Calu3 (cell line): ENCODE measurements at places on chromosomes 4 and X. TPM values are rescaled to one million over a fixed set of nuclear protein-coding genes. Genes with fewer than 3 reads are reported as not detected.

DNA sequence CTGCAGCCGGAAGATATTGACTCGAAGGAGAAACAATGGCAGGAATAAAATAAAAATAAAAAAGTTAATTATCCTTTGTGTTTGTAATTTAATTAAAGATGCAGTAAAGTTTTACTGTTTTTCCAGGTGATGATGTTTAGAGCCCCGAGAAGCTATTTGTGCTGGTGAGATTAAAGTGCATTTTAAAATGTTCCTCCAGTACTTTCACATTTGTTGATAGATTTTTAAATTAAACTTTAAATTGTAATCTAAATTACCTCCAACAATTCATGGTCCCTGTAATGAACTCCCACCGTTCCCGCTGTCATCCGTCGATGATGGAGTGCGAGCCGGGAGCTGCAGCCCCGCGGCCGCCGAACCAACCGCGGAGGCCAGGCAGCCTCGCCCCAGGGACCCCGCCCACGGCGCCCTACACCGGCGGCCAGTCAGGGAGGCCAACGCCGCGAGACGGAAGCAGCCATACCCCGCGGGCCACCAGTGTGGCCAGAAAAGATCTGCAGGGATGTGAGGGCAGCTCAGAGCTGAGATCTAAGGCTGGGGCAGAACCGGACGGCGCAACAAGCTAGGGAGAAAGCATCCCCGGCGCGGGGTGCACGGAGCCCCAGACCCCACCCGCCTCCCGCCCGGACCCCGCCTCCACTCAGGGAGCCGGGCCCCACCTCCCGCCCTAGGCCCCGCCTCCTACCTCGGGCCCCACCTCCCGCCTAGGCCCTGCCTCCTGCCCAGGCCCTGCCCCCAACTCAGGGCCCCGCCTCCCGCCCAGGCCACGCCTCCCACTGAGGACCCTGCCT lies 104.0 kb downstream of the FAM53A start:
- peak; percentile 65 for DNase-seq

DNA sequence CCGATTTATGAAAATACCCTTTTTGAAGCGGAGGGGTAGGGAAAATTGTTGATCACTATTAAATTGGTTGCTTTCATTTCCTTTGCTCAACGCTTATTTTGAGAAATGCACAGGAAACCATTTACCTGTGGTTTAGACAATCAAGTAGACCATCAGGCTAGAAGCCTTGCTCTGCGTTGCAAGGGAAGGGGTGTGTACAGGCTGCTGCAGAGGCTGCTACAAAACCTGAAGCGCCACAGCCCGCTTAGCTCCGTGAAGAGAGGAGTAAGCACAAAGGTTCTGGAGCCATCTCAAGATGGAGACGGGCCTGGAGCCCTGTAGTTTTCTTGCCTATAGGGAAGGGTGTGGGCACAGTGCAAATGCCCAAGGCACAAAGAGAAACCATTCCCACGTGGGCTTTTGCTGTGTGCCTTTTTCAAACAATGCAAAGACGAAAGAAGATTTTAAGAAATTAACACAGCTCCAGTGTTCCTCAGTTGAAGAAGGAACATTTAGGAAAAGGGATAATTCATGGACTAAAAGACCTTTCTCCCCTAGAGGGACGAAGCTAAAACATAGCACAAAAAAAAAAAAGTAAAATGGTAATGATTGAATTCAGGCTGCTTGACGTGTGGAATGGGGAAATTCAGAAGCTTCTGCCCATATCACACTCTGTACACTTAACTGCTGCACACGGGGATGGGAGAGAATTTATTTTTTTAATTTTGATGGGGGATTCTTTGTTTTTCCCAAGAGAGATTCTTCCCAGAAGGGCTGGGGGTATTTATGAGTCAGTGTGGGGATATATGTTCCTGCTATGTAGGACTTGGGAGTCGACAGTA lies 3.5 kb downstream of the TMSB4X start:
- peak; percentile 48 for DNase-seq

- DNase-seq = peak; percentile 28
Observed at GRCh38 chrX:68999356-68999755, 165.9 kb downstream of the PJA1 start.

DNA sequence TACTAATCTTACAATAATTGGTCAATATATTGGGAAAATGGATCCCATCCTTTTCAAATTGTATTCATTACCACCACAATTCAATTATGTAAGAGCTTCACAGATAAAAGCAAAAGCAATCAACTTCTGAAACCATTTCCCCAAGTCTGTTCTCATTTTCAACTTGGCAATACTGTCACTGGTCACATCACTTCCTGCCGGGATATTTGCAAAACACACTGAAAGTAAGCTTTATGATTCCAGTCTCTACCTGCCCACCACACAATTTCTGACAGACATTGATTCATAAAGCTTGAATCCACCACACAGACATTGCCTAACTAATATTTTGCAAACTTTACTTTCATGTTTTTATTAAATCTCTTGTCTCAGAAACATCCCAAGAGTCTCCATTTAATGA lies 53.6 kb downstream of the LIN54 start:
- no peak for DNase-seq

- no peak for DNase-seq
Observed at GRCh38 chr4:182880387-182881356, 36.5 kb downstream of the DCTD start.

DNA sequence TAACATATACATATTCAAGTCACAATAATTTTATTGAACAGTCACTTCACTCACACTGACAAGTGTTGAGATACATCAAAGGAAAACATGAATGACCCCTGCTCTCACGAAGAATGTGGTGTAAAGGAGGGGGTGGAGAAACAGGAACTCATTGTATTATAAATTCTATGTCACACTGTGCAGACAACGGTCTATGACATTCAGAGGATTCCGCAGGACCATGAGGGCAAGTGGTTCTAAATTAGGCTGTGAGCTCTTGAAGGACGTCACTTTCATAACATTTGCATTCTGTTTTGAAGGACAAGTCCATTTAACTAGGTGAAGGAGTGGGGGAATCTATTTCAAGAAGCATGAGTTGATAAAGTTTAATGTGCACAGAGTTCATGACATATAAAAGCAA lies 415.2 kb upstream of the HS3ST1 start:
- no peak for DNase-seq

DNA sequence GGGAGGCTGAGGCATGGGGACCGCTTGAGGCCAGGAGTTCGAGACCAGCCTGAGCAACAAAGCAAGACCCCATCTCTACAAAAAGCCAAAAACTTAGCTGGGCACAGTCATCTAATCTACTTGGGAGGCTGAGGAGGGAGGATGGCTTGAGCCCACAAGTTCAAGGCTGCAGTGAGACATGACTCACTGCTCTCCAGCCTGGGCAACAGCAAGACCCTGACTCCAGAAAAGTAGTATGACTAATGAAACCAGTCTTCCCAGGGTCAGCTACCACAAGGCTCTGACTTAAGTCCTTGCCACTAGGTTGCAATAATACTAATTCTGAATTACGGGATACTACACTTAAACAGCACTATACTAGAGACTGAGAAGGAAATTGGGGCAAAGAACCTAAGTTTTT lies 33.1 kb downstream of the ERVMER34-1 start:
- DNase-seq = no peak

GRCh38 chr4:79673377-79673776 lies 265.3 kb upstream of the GK2 start:
- DNase-seq = no peak

DNA sequence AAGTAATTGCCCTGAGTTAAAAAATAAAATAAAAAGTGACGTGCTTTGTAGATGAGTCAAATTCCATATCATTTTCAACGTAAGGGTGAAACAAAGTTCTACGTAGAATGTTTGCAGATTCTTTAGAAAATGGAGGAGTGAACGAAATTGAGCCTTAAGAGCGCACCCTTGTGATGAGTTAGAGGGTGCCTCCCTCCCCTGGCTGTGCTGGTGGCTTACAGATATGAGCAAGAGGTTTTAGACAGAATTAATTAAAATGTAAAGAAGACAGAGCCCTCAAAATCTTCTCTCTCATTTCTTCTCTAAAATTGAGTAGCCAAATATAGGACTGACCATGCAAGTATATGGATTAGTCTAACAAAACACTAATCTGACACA lies 30.2 kb upstream of the LGI2 start:
- no peak for DNase-seq

DNA sequence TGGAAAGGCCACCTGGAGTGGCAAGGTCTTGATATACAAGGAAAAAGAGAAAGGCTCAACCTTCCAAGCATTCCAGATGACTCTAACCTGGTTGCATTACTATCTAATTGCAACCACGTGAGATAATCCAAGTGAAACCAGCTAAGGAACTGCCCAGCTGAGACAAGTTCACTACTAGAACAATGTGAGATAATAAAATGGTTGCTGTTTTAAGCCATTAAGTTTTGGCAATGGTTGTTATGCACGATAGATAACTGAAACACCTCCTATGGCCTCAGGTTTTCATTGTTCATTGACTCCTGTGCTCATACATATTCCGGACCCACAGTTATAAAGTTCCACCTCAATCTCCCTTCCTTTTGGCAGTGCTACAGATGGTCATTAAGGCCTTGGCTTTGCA lies 9.2 kb upstream of the CXorf66 start:
- DNase-seq = no peak

- no peak for DNase-seq
Observed at GRCh38 chrX:140477987-140478386, 26.9 kb downstream of the SOX3 start.

- DNase-seq = no peak
Observed at GRCh38 chrX:145727476-145727875, 90.2 kb upstream of the SLITRK2 start.

- DNase-seq = no peak
Observed at GRCh38 chr4:56906489-56907393, 959 bp upstream of the REST start.

DNA sequence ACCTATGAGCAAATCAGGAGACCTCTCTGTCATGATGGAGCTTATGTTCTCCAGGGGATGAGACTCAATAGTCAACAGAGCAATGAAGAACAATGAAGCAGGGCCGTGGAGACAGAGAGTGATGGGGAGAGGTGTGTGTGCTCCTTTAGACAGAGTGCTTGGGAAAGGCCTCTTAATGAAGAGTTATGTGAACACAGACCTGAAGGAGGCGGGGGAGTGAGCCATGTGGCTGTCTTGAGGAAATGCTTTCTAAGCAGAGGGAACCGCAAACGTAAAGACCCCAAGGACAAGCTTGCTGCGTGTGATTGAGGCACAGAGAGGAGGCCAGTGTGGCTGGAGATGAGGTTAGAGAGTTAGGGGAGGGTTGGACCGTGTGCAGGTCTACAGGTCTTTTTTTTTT lies 53.1 kb downstream of the CHRNA9 start:
- no peak for DNase-seq

GRCh38 chr4:108635070-108635655 lies 14.8 kb downstream of the RPL34 start:
- DNase-seq = no peak

DNA sequence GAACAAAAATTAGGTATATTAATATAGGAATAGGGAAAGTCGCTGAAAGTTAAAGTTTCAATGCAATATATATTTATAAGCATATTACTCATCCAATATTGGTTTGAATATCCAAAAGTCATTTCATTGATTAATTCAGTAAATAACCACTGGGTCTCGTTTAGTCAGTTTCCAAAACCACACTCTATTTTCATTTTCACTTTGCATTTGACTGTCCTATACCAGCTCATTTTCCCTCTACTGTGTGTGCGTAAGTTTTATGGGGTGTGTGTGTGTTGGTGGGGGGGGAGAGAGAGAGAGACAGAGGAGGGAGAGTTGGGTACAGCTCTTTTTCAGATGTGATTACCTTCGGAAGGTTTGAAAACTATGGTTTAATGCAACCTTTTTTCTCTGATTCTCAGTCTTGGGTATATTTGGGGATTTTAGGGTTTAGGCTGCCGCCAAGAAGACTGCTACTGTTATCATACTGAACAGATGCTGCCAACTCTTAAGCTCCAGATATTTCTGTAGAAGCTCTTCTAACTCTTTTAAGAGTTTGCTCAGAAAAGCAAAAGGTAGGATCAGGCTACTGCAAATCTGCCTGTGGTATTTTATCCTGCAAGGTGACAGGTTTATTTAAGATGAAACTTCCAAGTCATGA lies 1427.4 kb downstream of the PCDH7 start:
- no peak for DNase-seq

DNA sequence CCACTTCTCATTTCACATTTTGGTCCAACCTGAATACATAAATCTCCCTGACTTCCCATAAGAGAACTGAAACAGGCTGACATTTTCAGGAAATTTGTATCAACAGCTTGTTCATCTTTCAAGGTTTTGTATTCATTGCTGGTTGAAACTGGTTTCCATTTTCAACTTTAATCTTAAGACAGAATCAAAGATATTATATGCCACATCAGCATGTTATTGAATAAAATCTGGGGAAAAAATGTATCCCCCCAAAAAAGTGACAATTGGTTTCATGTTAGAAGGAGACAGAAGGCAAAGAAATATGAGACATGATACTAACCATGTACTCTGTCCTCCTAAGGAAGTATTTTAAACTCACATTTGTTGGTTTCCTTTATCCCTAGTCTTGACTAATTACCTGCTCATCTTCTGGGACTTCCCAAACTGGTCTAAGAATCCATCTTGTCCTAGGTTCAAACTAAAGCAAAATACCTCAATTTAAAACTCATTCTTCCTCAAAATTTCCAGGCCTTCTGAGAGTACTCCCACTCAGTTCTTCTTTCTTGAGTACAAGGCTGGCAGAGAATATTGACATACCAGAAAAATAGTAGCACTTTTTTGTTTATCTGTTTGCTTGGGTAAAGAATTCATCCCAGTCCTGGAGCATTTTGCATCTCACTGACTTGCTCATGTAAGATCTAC lies 3.1 kb upstream of the ANTXR2 start:
- no peak for DNase-seq

- no peak for DNase-seq
Observed at GRCh38 chr4:47646372-47646771, 161.3 kb downstream of the ATP10D start.

GRCh38 chr4:14863418-14864364 lies 138.6 kb upstream of the CPEB2 start:
- no peak for DNase-seq

EVC2 gene
- total RNA-seq = not detected in 2 replicates

BST1 gene
- total RNA-seq = 4.7 and 6.0 TPM in 2 replicates

USP17L18 gene
- not detected in 2 replicates for total RNA-seq

HGFAC gene
- total RNA-seq = not detected in 2 replicates

USP17L29 gene
- not detected in 2 replicates for total RNA-seq

NALF2 gene
- 6.3 and 6.9 TPM in 2 replicates for total RNA-seq
